ENCODE measurements at places on chromosomes 1 and 21. TPM values are rescaled to one million over a fixed set of nuclear protein-coding genes. Genes with fewer than 3 reads are reported as not detected.

SELL gene
- 110 TPM for total RNA-seq

- no peak overlapping the region for H3K27ac ChIP-seq
- H3K4me3 ChIP-seq = no peak overlapping the region
- DNase-seq = no peak
- H3K4me1 ChIP-seq = no peaks in the 10 kb centered on the region
Measured at GRCh38 chr1:196136396-196136795, 471.8 kb downstream of the KCNT2 start.

DNA sequence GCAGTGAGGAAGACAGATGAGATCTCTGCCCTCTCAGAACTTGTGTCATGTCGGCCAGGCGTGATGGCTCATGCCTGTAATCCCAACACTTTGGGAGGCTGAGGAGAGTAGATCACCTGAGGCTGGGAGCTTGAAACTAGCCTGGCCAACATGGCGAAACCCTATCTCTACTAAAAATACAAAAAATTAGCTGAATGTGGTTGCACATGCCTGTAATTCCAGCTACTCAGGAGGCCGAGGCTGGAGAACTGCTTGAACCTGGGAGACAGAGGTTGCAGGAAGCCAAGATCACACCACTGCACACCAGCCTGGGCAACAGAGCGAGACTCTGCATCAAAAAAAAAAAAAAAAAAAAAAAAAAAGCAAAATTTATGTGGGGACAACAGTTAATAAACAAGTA, 40.9 kb upstream of the RALGPS2 start:
- H3K27me3 ChIP-seq = peaks cover 8% of the 10 kb centered on the region
- H3K36me3 ChIP-seq = no peaks in the 10 kb centered on the region
- no peak overlapping the region for H3K27ac ChIP-seq

KRTAP25-1 gene
- total RNA-seq = not detected

MMEL1 gene
- 1.2 TPM for total RNA-seq
